A549 treated with dexamethasone at 1 μM for 4 hours (cell line): ENCODE measurements at places on chromosomes 11 and 22. TPM values are rescaled to one million over a fixed set of nuclear protein-coding genes. Genes with fewer than 3 reads are reported as not detected.

The MUC5B gene
- 1.1 to 4.5 TPM (median 2.4 TPM) in 5 replicates for total RNA-seq

The ACER3 gene
- 13.8 to 25.2 TPM (median 21.8 TPM) in 5 replicates for total RNA-seq

The ZNF280A gene
- 2.6 to 3.5 TPM (median 3.4 TPM) in 5 replicates for total RNA-seq

The FDXACB1 gene
- 1.4 to 1.6 TPM (median 1.5 TPM) in 5 replicates for total RNA-seq

The IGF2 gene
- 1.7 to 2.8 TPM (median 2.4 TPM) in 5 replicates for total RNA-seq

The CNGA4 gene
- 0.06 to 0.09 TPM (median 0.07 TPM) in 5 replicates for total RNA-seq

The UPB1 gene
- total RNA-seq, result 0.02 TPM in 1 of 5 replicates, not detected in the others

The TEX54 gene
- total RNA-seq, result not detected in 5 replicates

The OR6A2 gene
- total RNA-seq, result not detected in 5 replicates

The IRF7 gene
- total RNA-seq, result 6.6 to 9.0 TPM (median 7.0 TPM) in 5 replicates

The APOL4 gene
- 0.02 to 0.14 TPM in 2 of 5 replicates, not detected in the others for total RNA-seq

The ZNF214 gene
- 0.54 to 1.1 TPM (median 0.88 TPM) in 5 replicates for total RNA-seq

The OR5AR1 gene
- not detected in 5 replicates for total RNA-seq

The MPEG1 gene
- total RNA-seq, result not detected in 5 replicates

The JAML gene
- not detected in 5 replicates for total RNA-seq

The CDC42BPG gene
- 1.0 to 1.6 TPM (median 1.5 TPM) in 5 replicates for total RNA-seq

The KCNJ1 gene
- 0.05 TPM in 1 of 5 replicates, not detected in the others for total RNA-seq

The OR56A1 gene
- total RNA-seq, result not detected in 5 replicates

The ARHGAP8 gene
- total RNA-seq, result 1.1 to 2.6 TPM (median 1.9 TPM) in 5 replicates

The NCAPD3 gene
- 15.6 to 25.5 TPM (median 22.0 TPM) in 5 replicates for total RNA-seq

The CLP1 gene
- total RNA-seq, result 25.8 to 27.6 TPM (median 26.6 TPM) in 5 replicates

The KDM4E gene
- not detected in 5 replicates for total RNA-seq

The GSTT2B gene
- 0.16 to 0.35 TPM (median 0.26 TPM) in 5 replicates for total RNA-seq

The PHOX2A gene
- total RNA-seq, result not detected in 5 replicates

The ZDHHC5 gene
- total RNA-seq, result 69.4 to 83.9 TPM (median 80.4 TPM) in 5 replicates

The MS4A7 gene
- total RNA-seq, result not detected in 5 replicates

The ANKK1 gene
- 0.04 to 0.07 TPM in 2 of 5 replicates, not detected in the others for total RNA-seq

The FIBIN gene
- not detected in 5 replicates for total RNA-seq

The CELSR1 gene
- 23.5 to 37.7 TPM (median 35.7 TPM) in 5 replicates for total RNA-seq

The DEUP1 gene
- not detected in 5 replicates for total RNA-seq

The STIP1 gene
- 241 to 263 TPM (median 255 TPM) in 5 replicates for total RNA-seq

The NAT10 gene
- total RNA-seq, result 43.8 to 51.9 TPM (median 51.3 TPM) in 5 replicates

The GRIA4 gene
- not detected in 5 replicates for total RNA-seq

The OR8G1 gene
- not detected in 5 replicates for total RNA-seq

The CDHR5 gene
- 0.06 to 0.34 TPM (median 0.07 TPM) in 5 replicates for total RNA-seq

The HMGXB4 gene
- total RNA-seq, result 8.5 to 12.5 TPM (median 11.4 TPM) in 5 replicates

The CECR2 gene
- 0.06 to 0.13 TPM (median 0.09 TPM) in 5 replicates for total RNA-seq

The MRGPRF gene
- 0.03 to 0.07 TPM (median 0.05 TPM) in 4 of 5 replicates, not detected in the other for total RNA-seq

The FXYD6 gene
- 0.11 to 0.39 TPM (median 0.31 TPM) in 5 replicates for total RNA-seq

The CDC42EP2 gene
- total RNA-seq, result 16.1 to 22.5 TPM (median 19.6 TPM) in 5 replicates
